ENCODE measurements at places on chromosomes 4 and X. TPM values are rescaled to one million over a fixed set of nuclear protein-coding genes. Genes with fewer than 3 reads are reported as not detected.

The HS6ST2 gene
- 0.07 TPM for total RNA-seq

The GSX2 gene
- total RNA-seq = not detected

The SLIT2 gene
- total RNA-seq = 10.1 TPM

The MFAP3L gene
- total RNA-seq = 0.20 TPM

The CENPVL2 gene
- total RNA-seq = not detected

The CCDC149 gene
- 11.1 TPM for total RNA-seq

The FRG1 gene
- 24.3 TPM for total RNA-seq

The RBMXL3 gene
- total RNA-seq = not detected

The PLAC8 gene
- 0.33 TPM for total RNA-seq

The GPM6B gene
- total RNA-seq = 1.1 TPM

The LUZP4 gene
- not detected for total RNA-seq

The FHIP1A gene
- total RNA-seq = 0.59 TPM

The GPR78 gene
- total RNA-seq = not detected

The CTSO gene
- total RNA-seq = 12.1 TPM

The PARM1 gene
- total RNA-seq = 0.04 TPM

The PFKFB1 gene
- total RNA-seq = not detected

The CDKL2 gene
- 0.13 TPM for total RNA-seq

The ADH7 gene
- total RNA-seq = not detected

The TEC gene
- total RNA-seq = 0.81 TPM

The CXorf49 gene
- not detected for total RNA-seq
